ENCODE measurements at places on chromosomes 1 and 21.

DNA sequence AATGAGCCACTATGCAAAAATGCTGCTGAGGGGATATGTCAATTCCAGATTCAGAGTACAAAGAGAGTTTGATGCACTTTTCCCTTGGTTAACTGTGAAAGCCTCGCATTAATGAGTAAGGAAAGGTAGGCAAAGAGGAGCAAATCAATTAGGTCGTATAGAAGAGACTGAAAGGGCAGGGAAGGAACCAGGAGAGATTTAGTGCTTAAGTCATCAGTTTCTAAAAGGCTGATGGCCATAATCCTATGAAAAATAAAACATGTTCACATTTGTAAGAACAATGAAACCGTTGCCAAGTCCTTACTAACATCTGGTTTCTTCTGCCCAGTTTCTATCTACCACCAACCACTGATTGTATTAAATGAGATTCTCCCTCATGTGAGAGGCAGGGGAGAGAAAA, 118.4 kb upstream of the PALMD start:
- no peak for DNase-seq

DNA sequence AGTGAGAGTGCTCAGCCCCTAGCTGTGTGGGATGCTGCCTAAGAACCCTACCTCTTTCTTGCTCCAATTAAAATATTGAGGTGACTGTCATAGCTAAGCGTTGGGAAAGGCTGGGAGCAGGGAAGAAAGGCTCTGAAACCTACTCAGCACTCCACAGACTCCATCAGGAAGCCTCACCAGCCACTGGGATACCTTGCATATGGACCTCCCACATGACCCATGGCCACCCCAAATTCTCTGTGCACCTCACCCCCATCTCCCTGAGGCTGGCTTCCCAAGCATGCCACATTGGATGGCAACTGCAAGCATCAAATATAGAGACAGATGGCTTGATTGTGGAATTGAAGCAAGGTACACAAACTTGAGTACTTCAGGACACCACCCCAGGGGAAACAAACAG, 41.8 kb downstream of the FLVCR1 start:
- DNase-seq: no peak

- DNase-seq: no peak
Observed at GRCh38 chr1:220339581-220339980, 67.3 kb upstream of the RAB3GAP2 start.

DNA sequence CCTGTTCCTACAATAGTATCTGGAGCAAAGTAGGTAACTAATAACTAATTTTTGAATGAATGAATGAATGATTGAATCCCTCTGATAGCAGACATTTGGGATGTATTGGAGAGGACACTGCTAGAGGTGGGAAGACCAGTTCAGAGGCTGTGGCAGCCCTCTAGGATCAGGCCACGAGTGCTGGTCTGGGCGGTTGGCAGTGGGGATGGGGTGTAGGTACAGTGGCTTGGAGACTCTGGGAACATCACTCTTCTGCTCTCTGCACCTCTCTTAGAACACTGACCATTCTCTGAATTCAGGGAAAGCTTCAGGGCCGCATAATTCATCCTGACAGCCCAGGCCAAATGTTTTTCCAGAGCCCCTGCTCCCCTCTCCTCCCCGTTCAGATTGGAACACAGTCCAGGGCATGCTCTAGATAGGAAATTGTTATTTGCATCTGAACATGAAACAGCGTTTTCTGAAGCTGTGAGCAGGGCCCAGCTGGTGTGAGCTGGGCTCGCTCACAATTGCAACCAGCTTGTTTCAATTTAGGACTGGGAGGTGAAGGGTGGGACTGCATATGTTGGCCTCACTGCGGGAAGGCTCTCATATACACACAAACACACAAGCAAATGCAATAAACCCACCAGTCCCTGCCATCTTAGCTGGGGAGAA, 253.1 kb upstream of the USP24 start:
- DNase-seq: peak; percentile 38

- no peak for DNase-seq
Observed at GRCh38 chr1:228219245-228219961, 11.6 kb downstream of the OBSCN start.

DNA sequence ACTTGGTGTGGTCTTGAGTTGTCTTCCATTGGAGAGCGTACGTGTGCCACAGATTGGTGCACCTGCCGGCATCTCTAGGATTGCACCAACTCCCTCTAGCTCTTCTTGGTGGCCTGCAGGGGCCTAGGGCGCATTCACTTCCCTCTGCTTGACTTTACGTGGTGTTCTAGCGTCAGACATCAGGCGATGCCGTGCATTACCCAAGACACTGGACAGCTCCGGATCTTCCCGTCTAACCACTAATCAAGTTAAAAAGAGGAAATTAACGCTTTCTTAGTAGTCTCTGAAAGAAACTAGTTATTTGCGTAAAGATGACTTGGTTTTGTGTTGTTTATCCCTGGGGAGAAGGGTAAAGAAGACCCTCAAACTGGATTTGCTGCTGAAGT, 510 bp upstream of the IL10RB start:
- peak; percentile 75 for DNase-seq

DNA sequence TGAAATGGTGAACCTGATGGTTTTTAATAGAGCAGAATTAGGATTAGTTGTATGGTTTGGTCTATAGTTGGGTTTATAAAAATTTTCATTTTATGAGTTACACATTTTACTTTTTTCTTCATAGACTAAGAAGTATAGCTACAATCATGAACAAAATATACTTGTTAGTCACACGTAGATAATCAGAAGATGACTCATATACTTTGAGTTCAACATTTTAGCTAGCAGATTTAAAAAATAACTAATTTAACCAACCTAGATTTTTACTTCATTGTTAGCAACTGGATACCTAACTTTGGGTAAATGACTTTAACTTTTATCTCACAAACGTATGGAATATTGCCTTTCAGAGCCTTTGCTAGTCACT, 27.9 kb downstream of the MORC3 start:
- no peak for DNase-seq

DNA sequence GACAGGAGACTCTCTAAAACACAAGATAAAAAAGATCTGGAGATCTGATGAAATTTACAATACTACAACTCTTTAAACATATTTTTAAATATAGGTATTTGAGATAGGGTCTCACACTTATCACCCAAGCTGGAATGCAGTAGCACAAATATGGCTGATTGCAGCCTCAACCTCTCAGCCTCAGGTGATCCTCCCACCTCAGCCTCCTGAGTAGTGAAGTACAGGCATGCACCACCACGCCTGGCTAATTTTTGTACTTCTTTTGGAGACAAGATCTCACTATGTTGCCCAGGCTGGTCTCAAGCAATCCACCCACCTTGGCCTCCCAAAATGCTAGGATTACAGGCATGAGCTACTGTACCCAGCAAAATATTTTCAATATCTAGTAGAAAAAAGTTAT, 170.0 kb upstream of the NR5A2 start:
- DNase-seq: no peak

DNA sequence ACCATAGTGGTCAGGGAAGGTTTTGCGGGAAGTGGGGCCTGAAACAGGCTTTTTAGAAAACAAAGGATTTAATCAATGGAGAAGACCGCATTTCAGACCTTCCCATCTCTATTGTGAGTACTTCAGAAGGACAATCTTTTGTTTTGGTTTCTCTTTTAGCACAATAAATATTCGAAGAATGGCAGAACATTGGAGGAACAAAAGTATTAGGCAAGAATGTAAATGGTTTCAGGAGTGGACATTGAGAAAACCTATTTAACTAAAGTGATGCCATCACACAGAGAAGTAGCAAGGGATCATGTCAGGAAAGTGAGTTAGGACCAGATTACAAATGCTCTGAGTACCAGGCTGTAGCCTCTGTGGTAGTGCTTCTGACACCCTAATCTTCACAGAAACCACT, 26.8 kb upstream of the UBE2U start:
- DNase-seq: no peak

DNA sequence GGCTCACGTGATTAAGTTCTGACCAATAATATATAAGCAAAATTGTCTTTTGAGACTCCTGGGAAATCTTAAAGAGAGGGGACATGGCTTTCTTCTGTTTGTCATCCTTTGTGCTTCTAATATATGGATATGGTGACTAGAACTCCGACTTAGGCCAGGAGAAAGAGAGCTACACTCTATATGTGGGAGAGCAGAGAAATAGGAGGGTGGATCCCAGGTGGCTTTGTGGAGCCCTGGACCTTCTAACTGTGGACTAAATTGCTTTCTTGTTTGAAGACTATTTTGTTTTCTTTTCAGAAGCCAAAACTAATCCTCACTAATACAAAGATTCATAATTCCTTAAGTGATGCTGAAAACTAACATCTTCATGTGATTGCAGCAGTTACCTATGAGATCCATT, 75.0 kb downstream of the CENPF start:
- DNase-seq: no peak

- DNase-seq: no peak
Observed at GRCh38 chr1:203789966-203790365, 5.5 kb upstream of the ZBED6 start.

DNA sequence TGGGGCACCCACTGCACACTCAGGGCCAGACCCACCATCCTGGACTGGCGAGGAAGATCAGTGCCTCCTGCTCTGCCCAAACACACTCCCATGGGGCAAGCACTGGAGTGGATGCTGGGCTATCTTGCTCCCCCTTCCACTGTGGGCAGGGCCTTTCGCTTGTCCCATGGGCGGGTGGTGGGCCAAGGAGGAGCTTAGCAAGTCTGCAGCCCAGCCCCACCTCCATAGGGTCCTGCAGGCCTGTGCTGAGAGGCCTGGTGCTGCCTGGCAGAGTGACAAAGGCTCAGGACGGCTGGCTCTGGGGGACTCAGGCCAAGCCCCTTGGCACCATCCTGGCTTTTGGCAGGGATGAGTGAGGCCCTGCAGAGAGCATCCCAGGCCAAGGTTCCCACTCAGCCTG, 89.4 kb downstream of the PTPRU start:
- DNase-seq: peak; percentile 34
